ENCODE measurements at places on chromosomes 11 and 22.

DNA sequence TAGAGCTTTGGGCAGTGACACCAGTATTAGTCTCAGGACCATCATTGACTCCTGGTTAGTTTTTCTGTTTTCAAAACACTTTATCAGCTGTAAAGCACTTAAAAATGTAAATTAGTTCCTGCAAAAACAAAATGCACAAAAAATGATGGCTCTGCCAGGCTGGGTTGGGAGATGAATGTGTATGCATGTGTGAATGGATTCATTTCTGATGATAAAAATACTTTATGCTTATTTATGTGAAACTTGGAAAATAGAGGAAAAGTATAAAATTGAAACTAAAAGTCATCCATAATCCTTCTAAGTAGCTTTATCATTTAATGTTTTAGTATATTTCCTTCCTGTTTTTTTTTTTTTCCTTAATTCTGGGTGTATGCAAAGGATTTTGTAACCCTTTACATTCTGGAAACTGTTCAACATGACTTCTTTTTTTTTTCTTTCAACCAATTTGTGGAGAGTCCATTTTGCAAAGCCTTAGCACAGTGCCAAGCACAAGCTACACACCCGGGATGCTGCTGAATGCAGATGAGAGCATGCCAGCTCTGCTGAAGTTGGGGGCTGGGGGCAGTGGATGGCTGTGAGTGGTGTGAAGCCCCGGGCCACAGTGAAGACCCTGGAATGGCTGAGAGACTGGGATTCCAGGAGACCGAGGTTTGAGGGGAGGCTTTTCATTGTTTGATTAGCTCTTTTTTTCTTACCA lies 37.6 kb downstream of the PTPRJ start:
- DNase-seq, result no peak

DNA sequence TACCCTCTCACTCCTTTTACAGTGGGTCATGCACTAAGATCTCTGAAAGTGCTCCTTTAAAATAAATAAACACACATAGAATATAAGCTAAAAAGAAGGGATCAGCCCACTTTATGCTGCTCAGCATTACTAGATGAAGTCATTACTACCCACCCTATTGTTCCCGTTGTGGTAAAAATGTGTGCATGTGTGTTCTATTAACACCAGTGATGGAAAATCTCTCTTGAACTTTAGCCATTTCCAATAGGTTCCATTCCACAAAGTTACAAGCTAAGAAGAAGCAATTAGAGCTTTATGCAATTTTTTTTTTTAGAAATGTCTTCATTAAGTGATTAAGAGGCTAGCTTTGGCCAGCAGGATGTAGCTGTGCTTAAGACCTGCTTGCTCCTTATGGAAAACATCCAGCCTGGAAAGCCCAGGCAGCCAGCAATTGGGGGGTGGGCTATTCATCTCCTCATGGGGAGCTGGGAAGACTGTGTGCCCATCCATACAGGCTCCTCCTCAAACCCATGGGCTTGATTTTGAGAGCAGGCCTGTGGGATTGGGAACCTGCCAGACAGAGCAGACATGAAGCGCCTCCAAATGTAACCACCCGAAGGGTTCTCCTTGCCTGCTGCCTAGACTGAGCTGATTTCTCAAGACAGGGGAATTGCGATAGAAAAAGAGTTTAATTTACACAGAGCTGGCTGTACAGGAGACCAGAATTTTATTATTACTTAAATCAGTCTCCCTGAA lies 92.9 kb upstream of the PARVA start:
- no peak for DNase-seq

DNA sequence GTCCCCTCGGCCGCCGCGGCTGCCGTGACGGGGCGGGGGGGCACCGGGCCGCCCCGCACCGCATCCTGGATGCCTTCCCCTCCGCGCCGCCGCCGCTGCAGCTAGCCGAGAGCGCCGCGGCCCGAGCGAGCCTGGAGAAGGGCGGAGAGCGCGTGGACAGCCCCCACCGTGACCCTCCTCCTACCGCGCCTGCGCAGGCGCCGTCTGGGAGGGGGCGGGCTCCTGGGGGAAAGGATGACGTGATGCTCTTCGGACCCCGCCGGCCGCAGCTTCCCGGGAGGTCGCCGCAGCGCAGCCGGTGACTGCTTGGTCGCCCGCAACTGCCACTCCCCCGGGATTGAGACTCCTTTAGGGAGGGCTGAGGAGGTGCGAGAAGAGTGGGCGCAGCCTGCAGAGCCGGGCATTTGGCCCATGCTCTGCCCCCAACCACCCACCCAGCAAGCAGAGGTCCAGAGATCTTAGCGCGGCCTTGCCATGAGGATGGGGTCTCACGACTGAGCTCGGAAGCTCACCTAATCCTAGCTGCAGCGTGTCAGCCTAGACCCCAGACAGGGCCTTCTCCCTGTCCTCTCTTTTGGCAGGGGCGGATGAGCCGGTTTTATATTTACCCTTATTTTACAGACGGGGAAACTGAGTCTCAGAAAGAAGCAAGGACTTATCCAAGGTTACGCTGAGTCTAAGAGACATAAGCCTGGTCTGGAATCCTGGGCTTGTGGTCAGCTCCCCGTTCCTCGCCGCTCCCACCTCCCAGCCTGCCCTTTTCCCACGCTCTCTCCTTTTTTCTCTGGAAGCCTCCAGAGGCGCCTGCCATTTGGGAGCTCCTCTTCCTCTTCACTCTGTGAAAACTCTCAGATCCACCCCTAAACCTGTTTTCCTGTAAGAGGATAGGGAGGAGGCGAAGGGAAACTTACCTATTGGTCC lies at the start of gene DENND5A:
Gene DENND5A, minus strand, starts transcription at position 140 of the 921 bp plus-strand sequence. CDS start 281 bp downstream, outside the sequence.
- DNase-seq, result peak; percentile 83

GRCh38 chr11:71386202-71386601 lies 62.0 kb downstream of the DHCR7 start:
- no peak for DNase-seq

DNA sequence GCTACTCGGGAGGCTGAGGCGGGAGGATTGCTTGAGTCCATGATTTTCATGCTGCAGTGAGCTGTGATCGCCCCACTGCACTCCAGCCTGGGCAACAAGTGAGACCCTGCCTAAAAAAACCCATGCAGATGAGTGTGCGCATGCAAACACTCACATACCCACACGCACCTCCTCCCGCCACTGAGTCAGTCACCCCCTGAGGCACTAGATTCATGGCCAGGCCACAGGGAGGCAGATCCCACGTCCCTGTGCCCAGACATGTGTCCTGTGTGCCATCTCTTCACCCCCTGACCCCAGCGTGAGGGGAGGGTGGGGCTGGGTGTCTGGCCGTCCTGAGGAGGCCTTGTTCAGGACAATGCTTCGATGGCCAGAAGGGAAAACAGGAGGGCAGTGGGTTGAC lies 15.5 kb downstream of the RELT start:
- no peak for DNase-seq

DNA sequence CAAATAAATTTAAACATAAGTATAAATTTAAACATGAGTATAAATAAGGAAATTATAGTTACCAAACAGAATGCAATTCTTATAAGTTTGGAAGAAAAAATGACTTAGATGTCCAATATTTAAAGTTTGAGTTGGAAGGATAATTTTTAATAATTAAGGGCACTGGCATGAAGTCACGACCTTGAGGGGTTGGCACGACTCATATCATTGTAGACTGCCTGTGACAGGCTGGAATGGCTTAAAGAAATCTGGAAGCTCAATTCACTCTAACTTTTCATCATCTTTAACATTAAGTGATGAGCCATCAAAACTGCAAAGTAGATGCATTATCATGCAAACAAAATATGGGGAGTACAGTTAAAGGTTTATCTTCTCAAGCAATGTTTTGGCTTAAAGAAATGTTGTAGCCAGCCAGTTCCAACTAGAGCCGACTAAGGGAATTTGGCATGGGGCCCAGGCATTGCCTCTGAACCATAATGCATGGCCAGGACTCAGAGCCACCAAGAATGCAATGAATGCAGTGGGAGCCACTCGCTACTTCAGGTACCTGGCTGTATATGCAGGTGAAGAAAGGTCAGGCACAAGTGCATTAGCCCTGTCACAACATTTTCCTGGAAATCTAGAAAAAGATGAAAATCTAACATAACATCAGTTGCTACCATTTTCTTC lies 33.4 kb downstream of the PGR start:
- DNase-seq, result peak; percentile 31

DNA sequence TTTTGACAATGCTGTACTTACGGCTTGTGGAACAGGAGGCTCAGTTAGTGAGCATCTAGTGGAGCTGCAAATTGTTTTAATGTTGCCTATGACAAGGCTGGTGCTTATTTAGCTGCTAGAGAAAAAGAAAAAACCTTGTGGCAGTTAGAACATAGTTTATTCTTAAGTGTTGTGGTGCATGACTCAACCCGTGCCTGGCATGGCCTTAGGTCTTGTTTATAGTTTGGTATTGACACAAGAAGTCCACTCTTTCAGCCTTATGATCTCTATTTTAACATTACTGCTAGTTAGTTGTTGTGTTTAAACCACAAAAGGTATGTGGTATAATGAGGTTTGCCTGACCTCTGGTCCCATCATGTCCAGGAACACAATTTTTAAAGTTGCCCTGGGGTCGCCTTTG lies 744.6 kb downstream of the FAM181B start:
- DNase-seq, result peak; percentile 17

- no peak for DNase-seq
Measured at GRCh38 chr22:36510384-36510783, 3.5 kb upstream of the FOXRED2 start.

GRCh38 chr22:44870021-44870420 lies 117.6 kb downstream of the ARHGAP8 start:
- no peak for DNase-seq
